Kidney epithelial cell (primary cell): ENCODE measurements at places on chromosomes 16 and 17.

- DNase-seq: no peak
Measured at GRCh38 chr16:87415441-87415840, 23.3 kb downstream of the MAP1LC3B start.

- DNase-seq: no peak
Measured at GRCh38 chr17:57391076-57391825, 134.9 kb downstream of the MSI2 start.

- no peak for DNase-seq
Measured at GRCh38 chr17:31495022-31495885, 103.8 kb downstream of the RAB11FIP4 start.

GRCh38 chr17:28857905-28858800 lies 3.3 kb downstream of the ERAL1 start:
- DNase-seq: no peak

DNA sequence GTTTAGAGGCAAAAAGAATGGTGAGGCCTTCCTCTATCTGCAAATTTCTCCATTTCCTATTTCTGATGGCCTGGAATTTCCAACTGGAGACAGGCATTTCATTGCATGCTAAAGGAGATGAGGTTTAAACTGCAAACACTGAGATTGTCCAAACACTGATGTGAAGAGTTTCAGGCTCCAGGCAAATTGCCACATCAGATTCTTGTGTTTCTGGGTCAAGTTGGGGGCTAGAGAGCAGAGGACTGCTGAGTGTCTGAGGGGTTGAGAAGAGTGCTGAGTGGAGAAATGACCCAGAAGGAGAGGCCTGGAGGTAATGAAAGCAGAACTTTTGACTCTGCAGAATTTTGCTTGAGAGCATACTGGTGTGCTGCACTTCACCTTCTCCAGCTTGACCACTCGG lies 216.7 kb upstream of the MPHOSPH6 start:
- no peak for DNase-seq

GRCh38 chr17:28892024-28892423 lies 5.5 kb downstream of the FLOT2 start:
- no peak for DNase-seq

GRCh38 chr17:73650140-73650539 lies 5.9 kb upstream of the SDK2 start:
- DNase-seq: no peak

- no peak for DNase-seq
Measured at GRCh38 chr16:3595521-3596021, 15.8 kb downstream of the SLX4 start.

DNA sequence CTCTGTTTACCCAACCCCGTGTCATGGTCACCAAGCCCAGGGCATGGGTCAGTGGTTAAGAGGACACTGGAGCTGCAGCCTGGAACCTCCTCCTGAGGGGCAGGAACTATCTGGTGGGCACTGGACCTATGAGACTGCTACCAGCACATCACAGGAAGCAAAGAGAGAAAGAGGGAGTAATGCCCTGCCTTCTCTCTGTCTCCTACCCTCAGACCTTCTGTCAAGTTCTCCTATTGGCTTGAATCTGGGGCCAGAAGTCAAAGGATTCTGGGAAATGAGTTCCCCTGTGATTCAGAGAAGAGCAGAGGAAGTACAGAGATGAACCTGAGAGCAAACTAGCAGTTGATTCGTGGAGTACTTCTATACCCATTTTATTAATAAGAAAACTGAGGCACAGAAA lies 123.0 kb upstream of the GNAO1 start:
- no peak for DNase-seq

DNA sequence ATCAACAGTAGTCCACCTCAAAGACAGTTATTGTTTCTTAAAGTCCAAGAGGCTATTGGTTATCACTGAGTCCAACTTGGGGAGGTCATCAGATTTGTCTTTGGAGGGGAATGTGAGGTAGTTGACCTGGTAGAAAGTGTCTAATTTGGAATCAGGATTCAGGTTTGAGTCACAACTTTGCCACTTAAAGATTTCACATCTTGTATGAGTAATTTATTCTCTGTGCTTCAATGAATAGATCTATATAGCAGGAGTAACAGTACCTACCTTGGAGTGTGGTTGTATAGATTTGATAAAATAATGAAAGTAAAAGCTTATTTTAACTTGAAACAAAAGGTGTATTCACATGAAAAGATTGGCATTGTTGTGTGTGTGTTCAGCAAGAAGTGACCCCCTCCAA lies 119.3 kb upstream of the TBX2 start:
- DNase-seq: no peak

DNA sequence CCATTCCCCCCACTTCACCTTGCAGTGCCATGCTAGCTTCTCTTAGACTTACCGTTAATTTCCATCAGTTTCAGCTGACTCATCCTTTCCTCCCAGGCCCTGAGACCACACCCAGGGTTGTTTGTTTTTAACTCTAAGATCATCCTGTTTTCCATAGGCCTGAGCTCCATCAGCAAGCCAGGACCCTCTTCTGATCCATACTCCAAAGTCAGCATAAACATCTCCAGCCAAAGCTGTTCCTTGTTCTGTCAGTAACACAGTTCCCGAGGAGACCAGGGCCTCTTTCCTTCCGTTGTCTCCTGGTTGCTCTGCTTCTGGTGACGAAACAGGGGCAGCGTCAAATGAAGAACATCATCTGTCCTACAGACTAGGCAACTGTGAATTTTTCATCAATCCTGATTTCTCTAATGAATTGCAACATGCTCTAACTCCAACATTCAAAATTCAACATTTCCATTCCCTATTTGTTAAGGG lies 83.8 kb upstream of the HNF1B start:
- DNase-seq: no peak

GRCh38 chr17:76529224-76530094 lies 8.1 kb downstream of the CYGB start:
- no peak for DNase-seq

GRCh38 chr16:3514621-3515020 lies 13.8 kb downstream of the CLUAP1 start:
- DNase-seq: no peak
